ENCODE measurements at places on chromosomes 5 and 9. TPM values are rescaled to one million over a fixed set of nuclear protein-coding genes. Genes with fewer than 3 reads are reported as not detected.

MRRF gene
- 47.2 TPM for total RNA-seq

DOCK2 gene
- total RNA-seq = 205 TPM

SPATA9 gene
- not detected for total RNA-seq

PTGDS gene
- not detected for total RNA-seq

SH3GLB2 gene
- 59.5 TPM for total RNA-seq

Measured in activated CD4-positive, alpha-beta memory T cell treated with anti-CD3 and anti-CD28 coated beads for 36 hours (primary cell).